ENCODE measurements at places on chromosomes 7 and 10.

DNA sequence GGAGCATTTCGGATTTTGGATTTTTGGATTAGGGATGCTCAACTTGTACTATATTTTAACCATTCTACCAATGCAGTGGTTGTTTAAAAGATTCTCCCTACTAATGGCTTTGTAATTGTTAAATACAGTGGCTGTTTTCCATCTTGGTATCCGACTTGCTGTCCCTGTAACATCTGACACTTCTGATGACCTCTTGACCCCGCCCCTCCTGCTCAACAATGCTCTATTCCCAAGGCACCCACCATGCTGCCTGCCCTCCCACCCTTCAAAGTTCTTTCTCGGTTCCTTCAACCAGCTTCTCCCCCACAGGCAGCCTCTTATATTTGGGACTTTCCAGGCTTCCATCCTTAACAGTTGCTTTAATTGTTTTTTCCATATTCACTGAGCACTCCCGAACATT, 2.0 kb downstream of the PRTFDC1 start:
- no peak for DNase-seq

DNA sequence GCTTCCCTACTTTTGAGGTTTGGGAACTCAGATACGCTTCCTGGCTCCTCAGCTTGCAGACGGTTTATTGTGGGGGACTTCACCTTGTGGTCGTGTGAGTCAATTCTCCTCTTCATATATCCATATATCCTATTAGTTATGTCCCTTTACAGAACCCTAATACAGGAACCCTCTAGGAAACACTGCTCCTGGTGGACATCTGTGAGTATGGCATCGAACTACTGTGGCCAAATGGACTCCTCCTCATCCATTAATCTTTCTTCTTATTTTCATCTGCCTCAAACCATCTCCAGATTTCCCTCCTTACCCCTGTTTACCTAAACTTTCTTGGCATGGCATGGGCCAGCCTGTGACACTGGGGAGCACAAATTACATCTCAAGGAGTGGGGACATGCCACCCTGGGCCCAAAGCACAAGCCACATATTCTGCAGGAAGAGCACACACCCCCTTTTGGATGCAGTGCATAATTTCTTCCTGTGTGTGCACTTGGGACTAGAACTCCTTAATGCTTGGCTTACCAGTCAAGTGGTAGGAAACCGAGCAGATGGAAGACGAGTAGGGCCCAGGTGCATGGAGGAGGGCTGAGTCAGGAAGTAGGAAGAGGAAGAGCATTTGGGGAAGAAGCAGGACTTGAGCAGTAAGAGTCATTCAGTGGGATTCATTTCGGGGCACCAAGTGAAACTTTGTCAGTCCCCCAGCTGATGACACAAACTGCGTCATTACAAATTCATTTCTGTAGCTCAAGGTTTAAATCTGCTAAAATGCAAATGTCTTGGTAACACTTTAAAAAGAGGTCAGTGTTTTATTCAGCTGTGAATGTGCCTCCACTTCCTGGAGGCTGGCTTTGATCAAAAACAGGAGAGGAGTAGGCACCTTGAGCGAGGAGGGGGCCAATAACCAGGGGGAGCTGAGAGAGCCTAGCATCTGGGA, 80.8 kb upstream of the PLXNA4 start:
- DNase-seq, result peak; percentile 7

DNA sequence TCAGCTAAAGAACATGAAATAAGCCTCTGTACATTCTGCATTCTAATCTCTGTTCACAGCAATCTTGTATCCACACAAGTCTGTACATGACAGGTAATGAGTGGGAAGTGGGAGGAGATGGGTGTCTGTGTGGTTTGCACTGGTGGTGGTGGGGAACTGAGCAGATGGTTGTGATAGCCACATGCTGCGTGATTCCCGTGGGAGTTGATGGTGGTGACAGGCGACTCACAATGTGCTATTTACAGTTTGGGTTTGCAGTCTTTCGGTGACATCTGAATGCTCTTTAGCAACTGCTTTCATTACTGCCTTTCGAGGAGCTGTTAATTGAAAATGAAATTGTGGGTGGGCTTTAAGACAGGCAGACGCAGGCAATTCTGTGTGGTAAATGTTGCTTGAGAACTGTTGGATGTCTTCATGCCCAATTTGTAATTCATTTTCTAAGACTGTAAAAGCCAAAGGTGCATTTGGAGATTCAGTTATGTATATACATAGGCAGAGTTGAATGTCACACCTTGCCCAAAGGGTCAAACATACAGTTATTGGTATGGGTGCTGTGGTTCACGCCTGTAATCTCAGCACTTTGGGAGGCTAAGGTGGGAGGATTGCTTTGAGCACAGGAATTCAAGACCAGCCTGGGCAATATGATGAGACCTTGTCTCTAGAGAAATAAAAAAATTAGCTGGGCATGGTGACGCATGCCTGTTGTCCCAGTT, 308.2 kb downstream of the AUTS2 start:
- no peak for DNase-seq

GRCh38 chr10:104349623-104350126, 4.0 kb upstream of the CFAP58 start:
- peak; percentile 30 for DNase-seq

GRCh38 chr7:121019018-121019417, 30.5 kb downstream of the CPED1 start:
- DNase-seq, result no peak

DNA sequence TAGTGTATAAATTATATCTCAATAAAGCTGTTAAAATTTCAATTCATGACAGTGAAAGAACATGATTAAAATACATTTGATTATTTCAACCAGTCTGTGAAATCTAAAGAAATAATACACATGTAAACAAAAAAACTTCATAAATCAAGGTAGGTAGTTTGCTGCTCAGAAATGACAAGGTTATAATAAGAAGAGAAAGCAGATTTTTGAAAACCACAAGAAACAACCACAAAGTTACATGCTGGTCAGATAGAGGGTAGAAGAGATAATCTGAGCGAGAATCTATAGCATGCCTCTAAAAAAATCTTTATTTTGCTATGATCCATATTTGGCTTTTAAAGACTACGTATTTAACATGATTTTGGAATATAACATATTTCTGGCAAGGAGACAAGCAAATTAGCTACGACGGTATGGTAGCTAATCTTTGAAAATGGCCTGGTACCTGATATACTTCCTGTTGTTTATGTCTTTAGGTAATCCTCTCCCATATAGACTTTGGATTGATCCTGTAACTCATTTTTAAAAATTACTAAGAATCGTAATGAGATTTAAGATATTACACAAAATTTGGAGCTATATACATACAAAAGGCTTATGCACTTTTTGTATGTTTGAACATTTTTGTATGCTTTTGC, 23.5 kb upstream of the VCL start:
- DNase-seq, result peak; percentile 55

- no peak for DNase-seq
These were observed 19.7 kb downstream of the SMURF1 start for GRCh38 chr7:99124236-99124635.

DNA sequence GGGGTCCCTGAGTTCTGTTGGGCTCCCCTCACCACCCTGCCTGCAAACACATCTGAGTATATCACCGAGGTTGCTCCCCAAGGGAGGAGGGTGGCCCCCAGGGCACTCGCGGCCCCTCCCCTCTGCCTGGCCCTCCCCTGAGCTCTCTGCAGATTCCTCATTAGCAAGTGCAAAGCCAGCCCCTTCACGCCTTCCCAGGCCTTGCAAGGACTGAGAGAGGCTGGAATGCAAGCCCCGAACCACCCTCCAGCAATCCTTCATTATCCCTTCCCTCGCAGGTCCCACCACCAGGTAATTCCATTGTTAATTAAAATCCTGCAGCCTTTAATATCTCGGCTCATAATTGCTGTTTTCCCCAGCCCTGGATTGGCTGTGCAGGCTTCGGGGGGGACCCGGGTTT, 35.3 kb upstream of the MYL10 start:
- DNase-seq, result no peak

DNA sequence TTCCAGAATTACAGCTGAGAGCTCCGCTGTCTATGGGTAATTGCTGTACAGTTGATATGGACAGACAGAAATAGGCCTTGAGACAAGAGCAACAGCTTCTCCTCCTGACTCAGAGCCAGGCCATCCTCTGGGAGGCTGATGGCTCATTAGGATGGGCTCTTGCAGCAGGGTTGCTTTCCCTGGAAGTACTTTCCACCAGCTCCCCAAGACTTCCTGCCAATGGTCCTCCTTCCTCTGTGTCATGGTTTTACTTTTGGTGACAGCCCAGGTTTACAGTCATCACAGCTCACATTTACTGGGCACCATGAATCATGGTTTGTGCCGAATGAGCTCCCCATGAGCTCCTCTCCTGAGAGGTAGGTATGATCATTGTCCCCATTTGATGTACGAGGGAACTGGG, 131.8 kb downstream of the HECW1 start:
- DNase-seq, result no peak

- DNase-seq, result no peak
These were observed 5.2 kb upstream of the SMKR1 start for GRCh38 chr7:129497156-129497555.

DNA sequence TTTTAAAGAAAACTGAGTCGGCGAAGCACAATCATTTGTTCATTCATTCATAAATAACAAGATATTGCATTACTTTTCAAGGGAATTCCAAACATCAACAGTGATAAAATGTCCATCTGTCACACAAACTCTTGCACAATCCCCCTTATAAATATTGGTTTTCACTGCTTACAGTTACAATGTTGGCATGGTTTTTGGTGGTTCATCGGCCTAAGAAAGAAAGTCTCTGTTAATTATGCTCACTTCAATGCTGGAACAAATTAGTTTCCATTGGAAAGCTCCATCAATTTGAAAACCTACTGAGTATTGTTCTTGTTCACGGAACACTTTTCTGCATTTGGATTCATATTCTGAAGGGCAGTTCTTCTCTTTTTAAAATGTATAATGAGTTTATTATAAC, 188.5 kb downstream of the JAZF1 start:
- no peak for DNase-seq

DNA sequence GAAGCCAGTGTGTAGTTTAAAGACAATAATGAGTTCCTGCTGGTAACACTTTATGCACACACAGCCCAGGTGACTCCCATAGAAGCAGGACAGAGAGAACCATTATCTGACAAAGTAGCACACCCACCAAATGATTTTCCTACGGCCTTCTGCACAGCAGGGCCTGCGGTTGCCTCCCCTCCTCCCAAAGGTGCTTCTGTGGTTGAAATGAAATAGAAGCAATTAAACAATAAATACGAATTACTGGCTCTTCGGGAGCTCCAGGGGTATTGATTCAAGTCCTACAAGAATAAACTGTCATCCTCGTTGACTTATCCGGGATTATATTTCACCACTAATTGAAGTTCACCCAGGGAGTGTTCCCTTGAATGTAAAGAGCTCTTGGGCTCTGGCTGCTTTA, 172.1 kb downstream of the ACTR3B start:
- DNase-seq, result no peak

DNA sequence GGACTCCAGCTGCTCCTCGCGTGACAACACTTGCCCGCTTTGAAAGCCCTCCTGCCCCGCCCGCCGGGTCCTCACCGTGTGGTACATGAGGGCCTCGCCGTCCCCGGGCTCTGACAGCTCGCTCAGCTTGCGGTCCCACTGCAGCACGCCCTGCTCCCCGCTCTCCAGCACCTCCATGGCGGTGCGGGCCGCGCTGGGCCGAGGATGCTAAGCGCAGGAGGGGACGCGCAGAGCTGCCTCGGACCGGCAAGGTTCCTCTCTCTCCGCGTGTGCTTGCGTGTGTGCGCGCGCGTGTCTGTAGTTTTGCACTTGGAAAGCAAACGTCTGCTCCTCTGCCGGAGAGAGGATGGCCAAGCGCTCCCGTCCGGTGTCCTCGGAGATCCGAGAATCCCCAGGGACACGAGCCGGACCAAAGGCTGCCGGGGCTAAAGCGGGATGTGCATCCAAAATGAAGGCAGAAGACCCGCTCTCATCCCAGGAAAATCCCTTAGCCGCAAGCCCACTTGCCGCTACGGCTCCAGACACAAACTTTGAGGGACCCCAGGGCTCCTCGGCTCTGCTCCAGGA, at the start of gene CREB3L2:
CREB3L2 (minus strand) TSS at position 558 of the 567 bp plus-strand sequence; CDS start at position 177, 381 bp downstream.
- DNase-seq, result peak; percentile 67

All from CD4-positive, alpha-beta T cell treated with Interleukin-17A for 1 hour (primary cell).